Karpas-422 (cell line): ENCODE measurements at places on chromosomes 13 and 19.
A peak's percentile ranks its signal among the peaks of the same experiment; 100 is the strongest.

DNA sequence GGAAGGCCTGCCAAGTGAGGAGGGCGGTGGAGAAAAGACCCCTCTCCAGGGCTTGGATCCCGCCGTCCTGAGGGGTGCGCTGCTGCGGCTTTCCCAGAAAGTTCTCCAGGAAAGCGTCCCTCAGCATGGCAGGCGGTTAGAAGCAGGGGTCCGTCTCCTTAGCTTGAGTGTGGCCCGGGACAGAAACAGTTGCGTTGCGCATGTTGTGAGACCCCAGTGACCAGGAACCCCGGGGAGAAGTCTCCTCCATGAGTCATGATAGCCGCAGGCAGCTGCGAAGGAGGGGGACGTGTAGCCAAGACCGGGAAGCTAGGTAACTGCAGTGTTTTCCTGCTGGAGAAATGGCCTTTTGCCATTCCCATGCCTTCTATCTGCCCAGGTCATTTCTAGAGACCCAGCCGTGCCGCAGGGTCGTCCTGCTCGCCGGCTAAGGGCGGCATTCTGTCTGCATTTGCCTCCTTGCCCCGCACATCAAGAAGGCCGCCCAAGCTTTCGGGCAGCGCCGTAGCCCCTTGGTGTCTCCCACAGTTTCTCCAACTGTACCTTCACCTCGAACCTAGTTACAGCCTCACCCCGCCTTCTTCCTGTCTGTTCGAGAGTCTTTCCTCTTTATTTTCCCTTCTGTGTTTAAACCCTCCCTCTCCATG, 64.3 kb downstream of the TM9SF2 start:
- DNase-seq: no peak

- no peak for DNase-seq
These were observed 428.3 kb upstream of the MIR17HG start for GRCh38 chr13:90919153-90919552.

- DNase-seq: no peak
These were observed 14.0 kb downstream of the ADGRE2 start for GRCh38 chr19:14764401-14764800.

DNA sequence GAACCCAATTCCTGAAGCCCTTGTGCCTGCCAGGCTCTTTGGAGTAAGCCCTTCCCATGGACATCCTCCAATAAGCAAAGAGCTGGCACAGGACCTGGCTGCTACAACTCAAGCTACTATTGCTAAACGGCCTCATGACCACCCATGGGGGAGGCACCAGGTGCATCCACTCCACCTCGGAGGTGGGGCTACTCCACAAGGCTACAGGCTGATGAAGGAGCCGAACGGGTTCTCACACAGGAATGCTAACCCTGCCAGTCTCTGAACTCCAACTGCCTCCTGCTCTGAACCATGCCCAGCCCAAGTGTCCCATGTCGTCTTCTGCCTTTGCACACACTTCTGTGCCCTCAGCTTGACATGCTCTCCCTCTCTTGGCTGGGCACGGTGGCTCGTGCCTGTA, 10.0 kb downstream of the SYMPK start:
- no peak for DNase-seq

GRCh38 chr19:2451138-2451537, 5.6 kb downstream of the LMNB2 start:
- no peak for DNase-seq

DNA sequence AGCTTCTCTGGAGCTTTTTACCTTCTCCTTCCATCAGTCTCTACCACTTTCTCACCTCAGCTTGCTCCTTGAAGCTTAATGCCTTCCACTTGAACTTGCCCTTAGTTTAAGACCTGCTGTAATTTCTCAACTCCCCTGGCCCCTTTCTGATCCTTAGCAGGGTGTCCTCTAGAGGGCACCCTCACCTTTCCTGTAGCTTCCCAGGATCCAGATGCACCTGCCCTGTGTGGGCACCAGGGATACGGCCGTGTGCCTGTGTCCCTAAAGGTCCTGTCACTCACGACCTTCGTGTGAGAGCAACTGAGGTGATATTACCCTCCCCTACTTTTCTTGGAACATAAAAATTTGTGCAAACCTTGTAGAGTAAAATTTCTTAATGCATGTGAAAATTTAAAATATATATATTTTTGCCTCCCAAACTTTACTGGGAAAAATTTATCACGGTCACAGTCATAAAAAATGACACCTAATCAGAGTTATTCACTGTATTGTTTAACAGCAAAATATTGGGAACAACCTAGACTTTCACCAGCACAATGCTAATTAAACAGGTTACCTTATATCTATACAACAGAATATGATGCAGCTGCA, 46.4 kb downstream of the PSG3 start:
- peak; percentile 70 for DNase-seq
